Erythroblast (primary cell): ENCODE measurements at places on chromosomes 7 and 10.

DNA sequence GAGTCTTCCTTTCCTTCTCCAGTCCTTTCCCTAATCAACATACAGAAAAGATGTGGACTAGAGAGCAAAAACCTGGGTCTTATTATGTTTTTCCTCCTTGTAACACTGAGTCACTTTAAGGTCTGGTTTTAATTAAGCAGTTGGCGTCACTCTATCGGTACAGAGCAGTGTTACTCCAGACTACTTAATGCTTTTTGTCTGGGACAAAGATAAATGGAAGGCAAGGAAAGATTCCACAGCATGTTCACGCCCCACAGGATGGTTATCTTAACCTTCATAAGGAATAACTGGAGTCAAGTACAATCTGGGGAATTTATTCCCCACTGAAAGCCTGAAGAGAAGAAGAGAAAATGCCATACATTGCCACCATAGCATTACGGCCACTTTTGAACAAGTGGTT is 145.7 kb downstream of the ELAPOR2 start:
- DNase-seq = no peak

GRCh38 chr10:33897291-33897752 is 562.9 kb upstream of the NRP1 start:
- no peak for DNase-seq

DNA sequence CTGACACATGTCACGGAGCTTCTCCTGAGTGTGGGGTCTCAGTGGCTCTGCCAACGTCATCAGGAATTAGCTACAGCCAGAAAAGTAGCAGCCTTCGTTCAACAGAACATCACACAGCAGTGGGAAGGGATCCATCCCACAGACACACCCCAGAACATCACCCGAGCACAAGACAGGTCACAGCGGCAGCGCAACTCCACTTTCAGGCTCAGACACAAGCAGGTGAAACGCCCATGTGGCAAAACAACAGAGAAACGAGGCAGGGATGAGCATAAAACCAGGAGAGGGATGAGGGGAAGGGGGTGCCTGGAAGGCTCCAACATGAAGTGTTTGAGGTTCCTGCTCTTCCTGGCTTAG is 44.8 kb downstream of the CAMK2B start:
- no peak for DNase-seq

GRCh38 chr7:471866-472639 is 47.6 kb downstream of the PDGFA start:
- DNase-seq = no peak

- no peak for DNase-seq
Observed at GRCh38 chr7:124954790-124955189, 25.2 kb upstream of the POT1 start.

GRCh38 chr7:12814107-12814506 is 126.7 kb downstream of the ARL4A start:
- no peak for DNase-seq

GRCh38 chr7:21218155-21218554 is 209.7 kb upstream of the SP4 start:
- no peak for DNase-seq

GRCh38 chr7:129574487-129574886 is 37.0 kb upstream of the NRF1 start:
- DNase-seq = no peak

- no peak for DNase-seq
Observed at GRCh38 chr7:74462707-74463100, 9.0 kb downstream of the GTF2IRD1 start.

GRCh38 chr7:8491106-8491505 is 57.7 kb downstream of the NXPH1 start:
- no peak for DNase-seq

GRCh38 chr10:133062085-133062484 is 25.6 kb upstream of the ADGRA1 start:
- DNase-seq = no peak

DNA sequence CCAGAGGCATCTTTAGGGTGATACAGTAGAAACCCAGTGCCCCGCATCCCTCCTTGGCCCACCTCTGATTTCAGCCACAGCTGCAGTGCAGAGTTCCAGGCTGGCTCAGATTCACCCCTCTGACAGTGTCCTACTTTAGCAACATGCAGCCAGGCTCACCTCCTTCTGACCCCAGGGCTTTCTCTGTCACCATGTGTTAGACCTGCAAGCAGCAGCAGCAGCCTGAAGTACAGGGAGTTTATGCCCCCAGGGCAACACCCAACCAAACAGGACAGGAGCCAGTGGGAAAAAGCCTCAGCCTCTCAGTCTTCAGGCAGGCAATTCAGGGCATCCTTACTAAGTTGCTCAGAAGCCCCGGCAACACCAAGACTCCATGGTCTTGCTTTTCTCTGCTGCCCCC is 109.0 kb upstream of the PLXNA4 start:
- DNase-seq = no peak

DNA sequence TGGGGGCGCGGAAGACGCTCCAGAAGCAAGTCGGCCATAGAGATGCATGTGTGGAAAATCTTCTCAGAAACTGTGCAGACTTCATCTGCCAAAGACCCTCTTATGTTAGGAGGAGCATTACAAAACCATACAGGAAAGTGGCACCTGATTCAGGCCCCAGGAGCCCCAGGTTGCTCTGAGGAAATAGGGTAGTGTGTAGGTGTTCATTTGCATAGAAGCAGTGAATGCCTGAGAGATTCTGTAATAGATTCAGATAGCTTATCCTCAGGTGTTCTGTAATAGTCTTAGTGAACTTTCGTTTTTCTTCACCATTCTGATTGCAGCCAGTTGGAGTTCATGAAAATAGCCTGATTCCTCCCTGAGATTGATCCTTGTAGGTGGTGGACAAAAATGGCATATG is 106.4 kb upstream of the GJD4 start:
- DNase-seq = no peak

- DNase-seq = no peak
Observed at GRCh38 chr10:43124094-43124521, 14.1 kb upstream of the CSGALNACT2 start.

DNA sequence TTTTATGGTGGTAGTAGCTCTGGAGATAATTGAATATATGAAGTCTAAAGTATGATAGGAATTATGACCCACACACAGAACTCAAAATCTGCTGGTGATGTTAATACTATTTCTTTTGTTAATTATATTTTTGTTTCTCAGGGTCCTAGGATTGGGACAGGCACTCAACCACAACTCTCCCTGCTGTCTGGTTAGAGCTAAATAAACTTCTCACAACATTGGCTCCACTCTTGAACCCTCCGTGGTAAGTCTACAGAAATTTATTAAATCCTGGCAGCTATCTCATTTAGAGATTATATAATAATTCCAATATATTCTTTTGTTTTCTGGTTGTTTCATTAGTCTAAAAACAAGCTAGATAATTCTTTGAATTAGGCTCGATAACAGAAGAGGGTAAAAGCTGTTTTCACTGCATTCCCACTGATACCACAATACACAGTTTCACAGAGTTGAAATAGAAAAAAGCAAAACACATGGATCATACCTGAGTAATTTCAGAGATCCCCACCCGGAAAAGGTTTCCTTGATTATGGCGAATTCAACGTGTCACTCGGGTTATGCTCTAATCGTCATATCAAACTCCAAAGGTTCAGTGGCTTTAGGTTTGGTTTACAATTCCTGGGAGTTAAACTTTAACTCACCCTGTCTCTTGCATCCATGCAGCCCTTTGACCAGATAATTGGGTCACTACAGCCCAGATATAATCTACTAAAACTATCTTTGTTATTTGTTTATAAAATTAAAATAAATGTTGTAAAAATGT is at the start of gene A1CF:
A1CF (minus strand) TSS at position 531 of the 763 bp plus-strand sequence. CDS start 25,687 bp downstream, outside the sequence.
- no peak for DNase-seq

GRCh38 chr7:55514546-55515265 is 57.6 kb downstream of the VOPP1 start:
- no peak for DNase-seq

GRCh38 chr10:101134299-101135127 is 3.4 kb downstream of the TLX1 start:
- DNase-seq = no peak

DNA sequence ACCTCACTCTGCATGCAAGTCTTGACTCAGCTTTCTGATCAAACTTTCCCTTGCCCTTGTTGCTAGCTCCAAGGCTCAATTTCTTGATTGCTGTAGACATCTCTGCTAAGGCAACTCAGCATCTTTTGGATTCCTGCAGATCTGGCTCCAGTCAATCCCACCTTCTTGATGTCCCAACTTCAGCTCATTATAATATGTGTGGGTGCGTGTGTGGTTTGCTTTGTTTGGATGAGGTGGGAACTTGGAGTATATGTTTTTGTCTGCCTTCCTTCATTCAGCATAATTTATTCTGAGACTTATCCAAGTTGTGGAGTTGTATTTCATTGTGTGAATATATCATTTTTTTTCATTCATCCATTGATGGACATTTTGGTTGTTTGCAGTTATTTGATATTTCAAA is 364.8 kb upstream of the IGFBP3 start:
- DNase-seq = no peak

DNA sequence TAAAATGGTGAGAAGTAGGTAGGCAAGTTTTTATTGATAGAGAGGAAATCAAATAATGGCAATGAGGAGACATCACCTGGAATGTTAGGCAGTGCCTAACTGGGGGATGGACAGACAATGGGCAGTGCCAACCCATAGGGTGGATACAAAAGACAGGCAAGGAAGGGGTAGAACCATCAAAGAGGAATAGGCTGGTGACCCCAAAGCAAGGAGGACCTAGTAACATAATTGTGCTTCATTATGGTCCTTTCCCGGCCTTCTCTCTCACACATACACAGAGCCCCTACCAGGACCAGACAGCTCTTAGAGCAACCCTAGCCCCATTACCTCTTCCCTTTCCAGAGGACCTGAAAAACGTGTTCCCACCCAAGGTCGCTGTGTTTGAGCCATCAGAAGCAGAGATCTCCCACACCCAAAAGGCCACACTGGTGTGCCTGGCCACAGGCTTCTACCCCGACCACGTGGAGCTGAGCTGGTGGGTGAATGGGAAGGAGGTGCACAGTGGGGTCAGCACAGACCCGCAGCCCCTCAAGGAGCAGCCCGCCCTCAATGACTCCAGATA is 30.0 kb downstream of the PRSS2 start:
- DNase-seq = no peak

DNA sequence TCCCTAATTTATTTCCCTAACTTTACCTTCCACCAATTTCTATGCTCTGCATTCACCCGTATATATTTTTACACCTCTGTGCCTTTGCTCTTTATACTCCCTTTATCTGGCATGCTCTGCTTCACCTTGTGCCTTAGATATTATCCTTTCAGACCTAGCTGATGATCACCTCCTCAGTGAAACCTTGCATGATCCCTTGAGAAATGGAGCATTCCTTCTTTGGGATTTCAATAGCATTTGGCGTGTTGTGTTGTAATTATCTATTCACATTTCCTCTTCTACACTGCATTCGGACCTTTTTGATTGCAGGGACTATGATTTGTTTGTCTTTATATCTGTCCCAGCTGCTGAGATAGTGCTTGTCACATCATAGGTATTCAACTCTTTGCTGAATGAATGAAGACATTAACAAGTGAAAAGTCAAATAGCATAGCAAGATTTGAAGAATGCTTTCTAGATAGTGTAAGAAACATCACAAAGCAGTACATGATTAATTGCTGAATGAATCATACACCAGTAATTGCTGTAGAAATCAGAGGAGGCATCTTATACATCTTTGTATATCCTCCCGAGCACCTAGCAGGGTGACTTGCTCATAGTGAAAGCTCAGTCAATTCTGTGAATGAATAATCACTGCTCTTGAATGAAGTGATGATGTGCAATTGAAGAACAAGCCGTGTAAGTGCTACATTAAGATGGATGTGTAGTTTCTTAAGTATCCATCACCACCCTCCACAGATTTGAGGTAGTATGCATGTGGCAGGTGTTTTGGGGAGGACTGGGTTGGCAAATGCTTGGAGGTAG is 2.0 kb upstream of the TM9SF3 start:
- no peak for DNase-seq

DNA sequence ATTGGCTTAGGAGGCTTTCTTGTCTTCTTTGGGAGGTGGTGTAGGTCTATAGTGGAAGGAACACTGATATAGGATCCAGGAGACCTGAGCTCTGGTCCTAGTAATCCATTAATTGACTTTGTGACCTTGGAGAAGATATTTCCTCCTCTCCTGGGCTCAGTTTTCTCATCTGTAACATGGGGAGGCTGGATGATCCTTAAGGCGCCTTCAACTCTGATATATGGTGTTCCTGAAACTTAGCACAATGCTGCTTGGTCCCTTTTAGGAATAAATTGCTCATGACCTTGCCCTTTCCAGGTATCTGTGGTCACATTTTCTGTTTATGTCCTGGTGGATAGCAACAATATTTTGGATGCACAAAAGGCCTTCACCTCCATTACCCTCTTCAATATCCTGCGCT is 25.3 kb downstream of the ABCC2 start:
- DNase-seq = no peak

DNA sequence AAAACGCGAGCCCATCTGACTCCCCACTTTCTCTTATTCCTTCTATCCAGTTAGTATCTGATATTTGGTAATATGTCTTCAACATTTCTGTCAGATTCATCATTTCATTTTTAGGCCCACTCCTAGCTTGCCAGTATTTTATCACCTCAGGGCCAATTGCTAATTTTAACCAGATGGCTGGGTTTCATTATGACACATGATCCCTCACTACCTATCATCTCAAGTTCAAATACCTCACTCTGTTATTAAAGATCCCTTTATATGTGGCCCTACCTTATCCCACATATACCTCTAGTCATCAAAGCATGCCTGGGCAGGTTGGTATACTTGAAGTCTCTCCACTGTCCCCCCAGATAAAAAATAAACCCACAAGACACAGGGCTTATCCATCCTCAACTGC is 104.9 kb downstream of the RNLS start:
- DNase-seq = no peak

DNA sequence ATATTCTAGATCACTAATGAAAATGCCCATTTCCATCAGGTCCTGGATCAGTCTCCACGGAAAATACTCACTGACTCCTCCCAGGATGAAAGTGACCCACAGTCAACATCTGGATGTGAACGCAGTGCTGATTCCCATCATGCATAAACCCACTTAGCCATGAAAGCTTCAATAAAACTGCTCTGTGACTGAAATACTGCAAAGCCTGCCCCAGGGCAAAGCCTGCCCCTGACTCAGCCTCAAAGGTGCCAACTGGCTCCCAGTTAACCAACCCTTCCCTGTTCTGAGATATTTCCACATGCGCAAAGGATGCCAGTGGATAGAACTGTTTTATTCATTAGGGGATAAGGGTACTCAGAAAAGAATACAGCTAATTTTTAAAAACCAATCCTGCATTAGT is 24.0 kb downstream of the OSBPL3 start:
- no peak for DNase-seq

DNA sequence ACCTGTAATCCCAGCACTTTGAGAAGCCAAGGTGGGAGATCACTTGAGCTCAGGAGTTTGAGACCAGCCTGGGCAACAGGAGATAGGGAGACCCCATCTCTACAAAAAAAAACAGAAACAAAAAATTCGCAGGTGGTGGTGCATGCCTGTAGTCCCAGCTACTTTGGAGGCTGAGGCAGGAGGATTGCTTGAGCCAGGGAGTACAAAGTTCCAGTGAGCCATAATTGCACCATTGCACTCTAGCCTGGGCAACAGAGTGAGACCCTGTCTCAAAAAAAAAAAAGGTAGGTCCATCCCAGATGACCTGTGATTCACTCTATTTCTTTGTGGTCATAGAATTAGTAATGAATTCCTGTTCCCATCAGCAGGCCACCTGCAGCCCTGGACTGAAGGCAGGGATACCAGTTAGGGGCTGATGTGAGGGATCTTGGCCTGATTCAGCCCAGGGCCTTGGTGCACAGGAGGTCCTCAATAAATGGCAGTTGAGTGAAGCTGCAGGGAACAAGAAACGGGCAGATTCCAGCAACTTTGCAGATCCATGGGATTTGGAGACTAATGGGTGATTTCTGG is at the start of gene MYH16:
MYH16 (plus strand) TSS at position 364 of the 570 bp plus-strand sequence.
- DNase-seq = no peak
